Stimulated activated CD8-positive, alpha-beta memory T cell treated with anti-CD3 and anti-CD28 coated beads, Interleukin-15, amount 100 ng/mL, for 4 hours (primary cell): ENCODE measurements at places on chromosomes 2 and 18.

GRCh38 chr18:12046751-12047335 is 46.8 kb upstream of the ANKRD62 start:
- no peak for DNase-seq

DNA sequence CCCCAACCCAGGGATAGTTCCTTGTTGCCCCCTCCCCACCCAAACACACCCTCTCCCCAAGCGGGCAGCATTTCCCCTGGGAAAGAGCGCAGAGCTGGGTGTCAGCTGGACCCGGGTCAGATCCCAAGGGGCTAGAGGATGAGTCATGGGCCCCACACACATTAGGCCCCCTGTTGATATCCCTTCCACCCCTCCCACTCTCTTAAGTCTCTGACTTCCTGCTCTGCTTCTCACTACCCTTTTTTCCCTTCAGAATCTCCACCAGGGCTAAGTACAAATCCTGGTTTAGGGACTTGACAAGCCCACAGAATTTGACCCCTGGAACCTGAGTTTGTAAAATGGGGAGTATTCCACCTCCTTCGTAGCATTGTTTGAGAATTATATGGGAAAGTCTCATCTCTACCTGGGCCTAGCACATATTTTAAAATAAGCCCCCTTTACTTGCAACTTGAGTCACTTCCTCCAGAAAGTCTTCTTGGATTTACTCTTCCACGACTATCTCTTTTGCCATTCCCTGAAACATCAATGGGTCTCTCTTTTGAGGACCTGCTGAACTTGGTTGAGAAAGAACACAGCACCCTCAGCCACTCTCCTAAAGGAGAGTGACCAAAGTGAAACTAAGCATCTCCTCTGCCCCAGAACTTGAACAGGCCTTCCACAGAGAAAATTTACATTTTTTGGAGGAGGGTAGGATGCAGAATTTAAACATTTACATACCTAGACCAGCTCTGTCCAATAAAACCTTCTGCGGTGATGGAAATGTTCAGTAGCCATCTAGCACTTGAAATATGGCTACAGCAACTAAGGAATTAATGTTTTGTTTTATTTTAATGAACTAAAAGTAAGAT is 4.7 kb downstream of the RTKN start:
- no peak for DNase-seq

DNA sequence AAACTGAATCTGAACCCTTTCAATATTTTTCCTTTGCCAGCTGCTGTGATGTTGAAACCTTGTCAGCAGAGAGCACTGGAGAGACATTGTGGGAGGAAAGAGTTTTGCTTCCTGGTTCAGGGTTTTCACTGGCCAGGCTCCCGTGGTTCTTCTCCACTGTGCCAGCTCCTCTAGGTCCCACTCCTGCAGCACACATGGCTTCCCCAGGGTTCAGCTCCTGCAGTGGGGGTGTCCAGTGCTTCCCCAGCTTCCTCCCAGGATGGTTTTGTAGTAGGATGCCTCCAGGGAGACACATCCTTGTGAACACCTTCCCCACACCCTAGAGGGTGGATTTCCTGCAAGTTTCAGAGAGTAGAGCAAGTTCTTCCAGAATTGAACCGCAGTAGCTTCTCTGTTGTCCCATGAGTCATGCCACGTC is 24.0 kb upstream of the SULT1C3 start:
- no peak for DNase-seq

DNA sequence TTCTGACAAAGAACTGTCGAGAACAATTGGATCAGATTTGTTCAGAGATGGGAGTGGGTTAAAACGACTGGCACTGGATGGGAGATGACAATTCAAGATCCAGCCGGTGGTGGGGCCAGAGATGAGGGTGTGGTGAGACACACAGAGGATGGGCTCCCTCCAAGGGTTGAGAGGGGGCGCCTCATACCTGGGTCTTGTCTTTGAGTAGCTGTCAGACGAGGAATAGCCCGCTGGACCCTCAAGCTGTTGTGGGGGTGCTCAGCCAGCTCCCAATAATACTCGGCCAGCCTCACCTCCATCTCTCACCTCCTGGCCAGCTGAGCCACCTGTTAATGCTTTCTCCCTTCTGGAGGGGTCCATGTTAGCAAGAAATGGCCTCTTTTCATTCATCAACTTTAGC is 14.0 kb downstream of the INPP5D start:
- DNase-seq = no peak

GRCh38 chr2:195683174-195683573 is 26.1 kb downstream of the SLC39A10 start:
- DNase-seq = no peak

- no peak for DNase-seq
Measured at GRCh38 chr2:3199627-3200345, 177.8 kb downstream of the EIPR1 start.

- no peak for DNase-seq
Measured at GRCh38 chr2:16035747-16036745, 95.7 kb downstream of the MYCN start.

GRCh38 chr2:10196110-10196892 is 73.8 kb downstream of the RRM2 start:
- no peak for DNase-seq

DNA sequence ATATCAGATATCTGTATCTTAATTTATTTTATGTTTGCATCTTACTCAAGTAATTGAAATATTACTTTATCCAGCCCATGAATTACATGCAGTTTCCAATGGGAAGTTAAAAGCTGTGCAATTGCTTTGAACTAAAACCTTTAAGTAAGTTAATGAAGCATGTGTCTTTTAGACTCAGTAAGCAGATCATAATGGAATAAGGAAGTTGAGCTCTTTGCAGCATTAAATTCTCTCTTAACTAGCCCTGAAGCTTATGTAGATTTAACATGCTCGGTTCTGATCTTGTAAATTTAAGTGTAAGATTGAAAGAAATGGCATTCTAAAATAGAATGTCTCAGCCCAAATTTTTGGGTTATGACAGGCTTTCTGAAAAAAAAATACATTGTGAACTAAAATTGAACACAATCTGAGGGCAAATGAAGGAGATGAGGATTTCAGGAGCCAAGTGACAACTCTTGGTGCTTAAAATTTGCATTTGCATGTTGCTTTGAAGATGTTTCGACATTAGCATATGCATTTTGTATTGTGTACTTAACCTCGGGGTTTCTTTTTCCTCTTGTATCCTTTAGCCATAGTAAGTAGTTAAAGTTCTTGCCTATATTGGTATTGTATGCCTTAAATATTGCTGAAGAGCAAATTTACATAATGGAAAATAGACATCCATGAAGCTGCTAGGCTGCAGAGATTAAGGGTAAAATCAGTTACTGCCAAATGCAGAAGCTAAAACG is 297.8 kb upstream of the KCNJ3 start:
- DNase-seq = no peak

- no peak for DNase-seq
Measured at GRCh38 chr2:78979380-78980151, 45.9 kb upstream of the REG3G start.

DNA sequence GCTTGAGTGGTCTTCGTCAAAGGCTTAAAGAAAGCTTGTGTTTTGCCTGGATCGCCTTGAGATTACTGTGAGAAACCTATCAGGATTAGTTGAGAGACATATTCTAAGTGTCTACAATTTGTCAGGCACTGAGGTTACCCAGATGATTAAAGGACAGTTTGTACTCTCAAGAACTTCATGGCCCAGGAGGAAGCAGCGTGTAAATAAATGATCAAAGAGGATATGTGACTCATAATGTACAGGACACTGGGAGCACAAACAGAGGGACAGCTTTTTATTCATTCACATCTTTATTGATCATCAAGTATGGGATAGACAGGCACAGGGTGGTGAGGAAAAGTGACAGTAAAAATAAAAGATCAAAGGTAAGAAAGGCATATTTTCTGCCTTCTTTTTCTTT is 152.6 kb upstream of the FSHR start:
- no peak for DNase-seq

DNA sequence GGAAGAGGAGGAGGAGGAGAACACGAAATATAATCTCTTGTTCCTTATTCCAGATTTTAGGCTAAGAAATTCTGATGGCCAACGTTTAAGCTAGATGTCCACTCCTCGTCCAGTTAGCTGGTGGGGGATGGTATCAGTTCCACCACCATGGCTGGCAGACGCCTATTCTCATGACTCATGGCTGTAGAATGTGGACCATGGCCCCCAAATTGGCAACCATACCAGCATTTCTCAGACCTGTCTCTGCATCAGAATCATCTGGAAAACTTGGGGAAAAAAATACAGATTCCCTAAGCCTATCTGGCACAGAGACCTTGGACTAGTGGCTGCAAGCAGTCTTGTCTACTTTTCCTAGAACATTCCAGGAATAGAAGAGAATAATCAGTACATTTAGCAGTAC is 267.7 kb upstream of the SIX2 start:
- no peak for DNase-seq

GRCh38 chr2:209331291-209331844 is 92.5 kb upstream of the MAP2 start:
- DNase-seq = no peak

DNA sequence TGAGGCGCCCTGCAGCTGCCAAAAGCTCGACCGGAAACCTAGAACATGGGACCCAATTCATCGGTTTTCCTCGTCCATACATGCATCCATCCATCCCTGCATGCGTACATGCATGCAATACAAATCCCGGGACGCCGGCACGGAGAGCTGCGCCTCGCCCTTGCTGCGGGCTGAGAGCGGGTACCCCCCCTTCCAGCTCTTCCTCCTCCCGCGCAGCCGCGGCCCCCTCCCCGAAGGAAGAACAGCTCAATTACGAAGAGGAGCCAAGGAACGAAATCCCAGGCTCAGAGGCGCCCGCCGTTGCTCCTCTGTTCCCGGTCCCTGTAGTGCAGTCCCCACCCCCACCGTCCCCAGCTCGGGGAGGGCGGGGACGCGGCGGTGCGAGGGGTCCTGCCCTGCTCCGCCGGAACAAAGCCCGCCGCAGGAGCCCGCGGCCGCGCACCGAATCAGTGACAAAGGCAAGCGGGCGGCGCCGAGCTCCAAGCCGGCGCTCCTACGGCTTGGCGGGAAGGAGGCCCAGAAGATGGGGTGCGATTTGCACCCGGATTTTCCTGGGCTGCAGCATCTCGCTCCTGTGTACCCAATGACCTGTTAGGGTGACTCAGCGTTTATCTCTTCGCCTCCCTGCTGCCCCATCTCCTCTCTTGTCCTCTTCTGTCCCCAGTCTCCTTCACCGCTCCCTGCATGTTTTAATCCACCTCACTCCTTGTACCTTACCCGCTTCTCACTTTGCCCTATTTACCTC is 8.9 kb upstream of the POU3F3 start:
- no peak for DNase-seq

DNA sequence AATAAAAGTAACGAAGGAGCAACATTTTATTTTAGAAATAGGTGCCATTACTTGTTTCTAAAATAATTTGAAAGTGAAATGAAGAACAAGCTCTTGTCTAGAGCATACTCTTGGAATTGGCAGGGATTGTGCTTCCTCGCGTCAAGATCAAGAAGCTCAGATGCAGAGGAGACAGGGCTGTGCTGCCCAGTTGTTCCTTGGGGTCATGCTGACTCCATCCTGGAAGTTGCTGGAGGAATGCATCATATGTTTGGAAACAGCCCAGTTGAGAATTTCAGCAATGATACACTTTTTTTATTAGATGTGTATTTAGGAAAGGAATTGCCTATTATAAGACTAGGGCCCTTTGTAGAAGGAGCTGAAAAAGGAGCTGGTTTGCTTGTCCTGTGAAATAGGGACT is 17.2 kb downstream of the LTBP1 start:
- DNase-seq = no peak

DNA sequence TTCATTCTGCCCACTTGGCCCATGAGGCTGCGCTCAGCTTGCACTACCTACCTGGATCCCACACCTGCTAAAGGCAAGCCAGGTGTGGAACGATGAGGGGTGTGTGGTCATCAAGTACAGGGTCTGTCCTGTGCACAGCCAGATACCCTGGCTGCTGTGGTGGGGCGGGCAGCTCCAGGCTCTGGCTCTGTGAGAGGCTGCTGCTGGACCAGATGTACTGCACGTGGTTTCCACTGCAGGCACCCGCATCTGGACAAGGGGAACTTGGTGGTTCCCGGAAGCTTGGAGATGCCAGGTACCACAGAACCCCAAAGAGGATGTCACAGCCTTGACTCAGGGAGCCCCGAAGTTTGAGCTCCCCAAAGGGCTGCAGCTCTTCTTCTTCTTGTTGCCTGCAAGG is 68.1 kb upstream of the ZNF804A start:
- DNase-seq = no peak

GRCh38 chr2:119871725-119872124 is 112.0 kb downstream of the PTPN4 start:
- DNase-seq = no peak
